ENCODE measurements at places on chromosomes 2 and 18.

- no peak for DNase-seq
Measured at GRCh38 chr2:191778041-191778440, 68.8 kb downstream of the CAVIN2 start.

DNA sequence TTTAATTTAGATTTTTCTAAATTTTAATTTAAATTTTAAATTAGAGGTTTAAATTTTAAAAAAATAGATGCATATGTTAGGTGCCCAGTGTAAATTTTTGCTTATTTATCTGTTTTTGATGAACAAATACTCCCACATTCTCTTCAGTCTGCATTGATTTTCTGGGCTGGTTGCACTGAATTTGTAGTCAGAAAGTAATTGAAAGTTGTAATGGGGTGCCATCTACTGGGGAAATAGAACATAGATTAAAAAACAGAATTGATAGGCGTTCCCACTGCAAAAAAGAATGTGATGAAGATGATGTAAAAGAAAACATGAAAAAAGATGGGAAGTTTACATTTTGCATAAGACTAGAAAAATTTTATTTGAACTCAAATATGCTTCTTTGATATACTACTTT is 51.7 kb upstream of the CCDC85A start:
- DNase-seq = peak; percentile 75

- DNase-seq = peak; percentile 40
Measured at GRCh38 chr18:78979056-78979729, 425 bp upstream of the SALL3 start.

DNA sequence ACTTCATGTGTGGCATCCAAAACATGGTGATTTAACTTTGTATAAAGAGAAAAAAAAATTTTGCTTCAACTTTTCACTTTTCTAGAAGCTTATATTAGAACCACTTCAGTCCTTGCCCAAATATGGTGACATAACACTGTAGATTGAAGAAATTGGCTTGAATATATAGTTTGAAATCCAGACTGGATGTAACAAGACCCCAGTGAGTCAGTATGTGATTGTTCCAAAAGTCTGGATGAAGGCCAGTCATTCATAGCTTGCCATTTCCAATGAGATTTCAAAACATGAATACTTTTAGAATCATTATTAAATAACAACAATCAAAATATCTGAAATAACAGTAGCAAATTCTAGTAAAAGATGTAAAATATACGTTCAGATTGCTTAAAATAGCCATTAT is 104.8 kb upstream of the FN1 start:
- peak; percentile 24 for DNase-seq
